Mesothelial cell of epicardium (in vitro differentiated cells): ENCODE measurements at places on chromosomes 12 and 14.

DNA sequence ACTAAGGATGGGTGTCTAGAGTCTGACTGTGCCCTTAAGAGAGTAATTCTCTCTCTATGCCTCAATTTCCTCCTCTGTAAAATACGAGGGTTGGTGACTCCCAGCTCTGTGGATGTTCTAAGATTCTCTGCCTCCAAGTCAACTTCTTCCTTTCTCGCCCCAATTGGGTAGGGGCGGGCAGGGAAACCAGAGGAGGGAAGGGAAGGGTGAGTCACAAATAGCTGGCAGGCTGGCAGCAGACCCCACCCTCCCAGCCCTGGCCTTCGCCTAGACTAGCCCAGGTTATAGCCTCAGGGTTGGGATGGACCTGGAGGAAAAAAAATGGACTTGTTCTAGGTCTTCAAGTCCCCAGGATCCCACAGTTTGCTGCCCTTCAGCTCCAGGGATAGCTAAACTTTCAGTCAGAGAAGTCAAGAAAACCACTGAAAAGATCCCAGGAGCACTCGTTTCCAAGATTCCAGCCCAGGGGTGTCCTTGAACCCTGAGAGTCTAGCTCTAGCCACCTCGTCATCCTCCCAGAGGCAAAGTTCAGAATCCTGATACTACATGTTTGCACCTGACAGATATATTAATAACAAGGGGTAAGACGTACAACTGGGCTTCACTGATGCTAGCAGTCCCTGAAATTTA, 2.3 kb downstream of the DGKA start:
- DNase-seq: no peak

DNA sequence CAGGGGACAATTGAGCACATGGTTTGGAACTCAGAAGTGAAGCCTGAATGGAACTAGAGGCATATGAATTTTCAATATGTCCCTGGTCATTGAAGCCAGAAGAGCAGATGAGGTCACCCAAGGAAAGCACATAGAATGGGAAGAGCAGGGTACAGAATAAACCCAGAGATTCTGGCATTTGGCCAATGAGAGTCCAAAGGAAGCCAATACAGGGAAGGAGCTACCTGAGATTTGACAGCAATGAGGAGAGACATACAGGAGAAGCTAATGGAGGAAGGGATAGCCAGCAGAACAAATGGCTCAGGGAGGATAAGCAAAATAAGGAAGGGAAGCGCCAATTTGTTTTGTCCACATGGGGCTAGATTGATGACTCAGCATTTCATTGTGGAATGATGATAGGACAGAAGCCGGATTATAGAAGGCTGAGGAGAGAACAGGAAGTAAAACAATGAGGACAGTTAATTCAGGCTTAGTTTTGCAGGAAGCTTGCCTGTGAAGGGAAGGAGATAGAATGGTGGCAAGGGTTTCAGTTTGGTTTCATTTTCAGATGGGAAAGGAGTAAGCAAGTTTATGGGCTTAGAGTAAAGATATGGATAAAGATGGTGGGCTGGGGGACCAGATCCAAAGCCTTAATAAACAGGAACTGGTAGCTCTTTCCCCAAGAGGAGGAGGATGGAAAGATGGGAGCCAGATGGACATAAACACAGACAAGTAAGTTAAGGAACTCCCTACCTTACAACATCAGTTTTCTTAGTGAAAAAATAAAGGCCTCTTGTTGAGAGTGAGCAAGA, 3.2 kb upstream of the SPTSSA start:
- no peak for DNase-seq

GRCh38 chr12:47903927-47904712, 674 bp downstream of the VDR start:
- no peak for DNase-seq

DNA sequence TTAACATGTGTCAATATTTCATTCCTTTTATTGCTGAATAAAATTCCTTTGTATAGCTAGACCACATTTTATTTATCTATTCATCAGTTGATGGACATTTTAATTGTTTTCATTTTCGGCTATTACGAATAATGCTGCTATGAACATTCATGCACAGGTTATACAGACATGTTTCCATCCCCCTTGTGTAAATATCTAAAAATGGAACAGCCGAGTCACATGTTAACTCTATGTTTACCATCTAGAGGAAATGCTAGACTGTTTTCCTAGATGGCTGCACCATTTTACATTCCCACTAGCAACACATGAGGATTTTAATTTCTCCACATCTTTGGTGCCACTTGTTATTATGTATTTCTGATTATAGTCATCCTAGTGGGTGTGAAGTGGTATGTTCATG, 49.2 kb downstream of the HECTD4 start:
- no peak for DNase-seq

DNA sequence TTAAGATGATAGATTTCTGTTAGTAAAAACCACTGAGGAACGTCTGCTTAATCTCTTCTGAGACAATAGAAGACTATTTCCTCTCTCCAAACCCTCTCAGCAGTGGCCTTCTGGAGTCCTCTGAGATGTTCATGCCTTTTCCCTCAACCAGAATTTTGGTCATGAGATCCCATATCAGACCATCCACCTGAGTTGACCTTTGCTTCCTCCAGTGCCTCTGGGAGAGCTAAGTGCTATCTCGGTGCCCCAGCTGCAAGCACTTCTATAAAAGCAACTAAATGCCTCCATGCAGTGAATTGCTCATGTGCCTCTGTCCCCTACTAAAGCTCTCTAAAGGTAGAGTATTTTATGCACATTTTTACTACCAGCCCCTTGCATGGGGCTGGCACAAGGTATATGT, 172.8 kb upstream of the BCL2L14 start:
- no peak for DNase-seq

GRCh38 chr12:6036509-6036908, 88.0 kb downstream of the VWF start:
- no peak for DNase-seq

- no peak for DNase-seq
These were observed 26.2 kb upstream of the CDKN3 start for GRCh38 chr14:54370323-54371198.

- no peak for DNase-seq
These were observed 205.8 kb downstream of the MED13L start for GRCh38 chr12:116071555-116072230.

DNA sequence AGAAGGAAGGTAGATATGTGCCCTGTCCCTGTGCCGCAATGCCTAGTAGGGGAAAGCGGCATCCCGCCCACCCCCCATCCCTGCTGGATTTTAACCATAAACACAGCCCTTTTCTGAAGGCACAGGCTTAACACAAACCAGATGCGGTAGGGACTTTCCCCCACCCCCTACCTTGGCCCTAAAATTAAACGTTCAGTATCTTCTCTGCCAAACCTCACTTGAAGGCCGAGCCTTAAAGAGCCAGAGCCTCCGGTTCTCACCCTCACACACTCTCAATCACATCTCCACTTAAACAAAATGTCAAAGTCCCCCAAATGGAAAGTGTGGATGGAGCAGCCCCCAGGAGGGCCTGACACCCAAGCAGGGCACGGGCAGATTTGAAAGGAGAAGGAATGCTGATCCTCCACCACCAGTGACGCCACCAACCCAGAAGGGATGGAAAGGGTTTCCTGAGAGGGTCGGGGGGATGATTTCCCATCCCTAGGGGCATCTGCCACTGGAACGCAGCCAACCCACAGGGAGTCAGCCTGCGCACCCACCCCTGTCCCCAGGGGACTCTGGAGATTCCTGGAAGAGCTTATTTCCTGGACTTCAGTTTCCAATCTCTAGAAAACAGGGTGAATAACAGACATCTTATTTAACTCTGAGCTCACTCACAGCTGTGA, 26.4 kb downstream of the ACTN1 start:
- DNase-seq: no peak

GRCh38 chr12:111034083-111034885, 113.9 kb upstream of the MYL2 start:
- DNase-seq: peak; percentile 65

- DNase-seq: no peak
These were observed 14.2 kb downstream of the DLK1 start for GRCh38 chr14:100740929-100741328.

- no peak for DNase-seq
These were observed 800.5 kb downstream of the NRXN3 start for GRCh38 chr14:78970677-78971076.

- DNase-seq: no peak
These were observed 46.8 kb upstream of the AMN start for GRCh38 chr14:102875652-102876051.

DNA sequence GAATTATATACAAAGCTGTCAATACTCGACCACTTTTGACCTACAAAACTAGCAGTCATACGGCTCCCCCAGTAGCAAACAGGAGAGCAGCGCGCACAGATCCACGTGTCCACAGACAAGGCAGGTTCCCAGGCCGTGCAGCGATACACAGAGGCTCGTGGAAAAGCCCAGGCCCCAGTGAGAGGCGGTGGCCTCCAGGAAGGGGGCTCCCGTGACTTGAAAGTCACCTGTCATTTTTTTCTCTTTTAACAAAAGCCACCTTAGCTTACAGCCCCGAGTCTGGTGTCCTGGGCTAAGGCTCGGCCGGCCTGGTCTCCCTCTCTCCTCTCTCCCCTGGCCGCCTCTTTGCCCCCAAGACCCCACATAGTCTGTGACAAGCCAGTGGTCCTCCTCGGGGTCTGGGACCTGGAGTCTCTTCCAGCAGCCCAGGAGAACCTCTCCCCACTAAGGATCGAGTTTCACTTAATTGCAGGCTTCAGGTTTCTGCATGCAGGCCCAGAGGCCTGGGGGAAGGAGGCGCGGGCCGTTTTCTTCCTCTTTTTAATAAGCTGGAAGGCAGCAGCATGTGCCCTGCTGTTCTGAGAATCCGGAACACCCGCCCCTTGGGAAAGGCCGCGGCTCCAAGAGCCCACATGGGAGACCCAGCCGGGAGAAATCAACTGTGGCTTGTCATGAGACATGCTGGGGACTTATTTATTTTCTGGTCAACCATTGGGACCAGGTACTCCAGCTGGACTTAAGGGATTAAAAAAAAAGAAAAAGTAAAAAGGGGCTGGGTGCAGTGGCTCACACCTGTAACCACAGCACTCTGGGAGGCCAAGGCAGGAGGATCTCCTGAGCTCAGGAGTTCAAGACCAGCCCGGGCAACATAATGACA, 15.9 kb downstream of the NCOR2 start:
- DNase-seq: no peak

DNA sequence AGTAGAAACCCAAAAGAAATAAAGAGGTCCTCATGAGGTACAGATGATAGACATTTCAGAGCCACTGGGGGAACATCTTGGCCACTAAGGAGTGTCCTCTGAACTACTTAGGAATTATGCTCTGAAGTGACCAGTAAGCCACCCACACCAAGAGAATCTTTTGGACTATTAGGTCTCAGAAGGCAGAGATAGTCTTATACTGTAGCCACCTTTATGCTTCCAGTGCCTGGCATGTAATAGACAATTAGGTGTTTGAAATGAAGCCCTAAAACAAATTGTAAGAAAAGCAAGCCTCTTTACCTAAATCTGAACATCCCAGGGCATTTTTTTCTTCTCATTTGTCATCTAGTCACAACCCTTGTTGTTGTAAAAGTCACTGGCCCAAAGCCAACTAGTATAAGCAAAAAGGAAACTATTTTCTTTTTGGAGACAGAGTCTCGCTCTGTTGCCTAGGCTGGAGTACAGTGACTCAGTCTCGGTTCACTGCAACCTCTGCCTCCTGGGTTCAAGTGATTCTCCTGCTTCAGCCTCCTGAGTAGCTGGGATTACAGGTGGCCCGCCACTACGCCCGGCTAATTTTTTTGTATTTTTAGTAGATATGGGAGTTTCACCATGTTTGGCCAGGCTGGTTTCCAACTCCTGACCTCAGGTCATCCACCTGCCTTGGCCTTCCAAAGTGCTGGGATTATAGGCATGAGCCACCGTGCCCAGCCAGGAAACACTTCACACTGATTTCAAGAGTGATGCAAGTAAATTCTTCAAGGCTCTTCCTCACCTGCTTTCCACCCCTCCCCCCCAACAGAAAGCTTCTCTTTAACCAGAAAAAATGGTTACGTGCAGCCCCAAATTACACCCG, 11.1 kb downstream of the PLEKHA5 start:
- no peak for DNase-seq

DNA sequence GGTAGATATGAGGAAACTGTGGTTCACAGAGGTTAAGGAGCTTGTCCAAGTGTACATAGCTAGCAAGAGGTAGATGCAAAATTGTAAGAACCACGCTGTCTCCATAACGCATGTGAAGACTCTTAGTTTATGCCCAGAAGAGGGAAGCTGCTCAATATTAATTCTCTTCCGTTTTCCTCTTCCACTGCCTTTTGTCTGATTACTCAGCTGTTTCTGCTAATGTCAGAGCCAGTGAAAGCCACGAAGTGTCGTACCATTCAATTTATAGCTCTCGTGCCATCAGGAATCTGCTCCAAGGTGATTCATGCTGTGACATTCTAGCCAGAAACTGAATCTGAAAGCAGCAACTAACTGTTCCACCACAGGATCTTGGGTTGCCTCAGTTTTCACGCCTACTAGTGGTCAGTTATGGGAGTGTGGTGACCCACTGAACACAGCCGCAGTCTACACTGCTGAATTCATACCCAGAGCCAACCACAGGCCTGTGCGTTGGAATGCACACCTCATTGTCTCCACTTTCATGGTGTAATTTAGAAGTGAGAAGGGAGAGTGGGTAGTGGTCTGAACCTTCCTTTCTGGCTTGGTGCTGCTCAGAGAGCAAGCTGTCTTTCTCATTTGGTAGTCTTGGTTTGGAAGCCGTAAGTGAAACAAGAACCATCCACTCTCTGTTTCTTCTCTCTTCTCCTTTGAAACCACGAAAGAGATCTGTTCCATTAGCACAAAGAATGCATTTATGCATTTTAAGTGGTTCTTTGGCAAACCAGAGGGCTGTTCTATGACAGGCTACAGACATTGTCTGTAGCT, 74.2 kb upstream of the NAP1L1 start:
- no peak for DNase-seq

GRCh38 chr12:45775964-45776363, 46.5 kb downstream of the ARID2 start:
- DNase-seq: no peak

GRCh38 chr14:88559852-88560251, 3.0 kb upstream of the ZC3H14 start:
- no peak for DNase-seq

- DNase-seq: no peak
These were observed 11.7 kb upstream of the RPS6KL1 start for GRCh38 chr14:74934476-74935359.

GRCh38 chr14:42214981-42215491, 608.4 kb downstream of the LRFN5 start:
- DNase-seq: no peak

DNA sequence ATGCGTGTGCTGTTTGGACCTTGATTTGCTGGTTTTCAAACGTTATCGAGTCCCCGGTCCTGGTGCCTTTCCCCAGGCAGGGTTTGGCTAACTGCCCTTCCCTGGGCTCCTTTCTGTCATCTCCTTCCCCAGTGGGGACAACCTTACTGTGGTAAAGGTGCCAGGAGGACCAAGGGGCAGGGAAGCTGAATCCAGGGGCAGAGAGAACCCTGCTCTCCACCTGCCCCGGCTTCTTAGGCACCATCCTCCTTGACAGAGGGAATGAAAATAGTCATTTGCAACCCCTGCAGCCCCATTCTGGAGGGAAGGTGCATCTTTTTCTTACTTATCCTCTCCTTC, 5.0 kb downstream of the CEBPE start:
- no peak for DNase-seq

DNA sequence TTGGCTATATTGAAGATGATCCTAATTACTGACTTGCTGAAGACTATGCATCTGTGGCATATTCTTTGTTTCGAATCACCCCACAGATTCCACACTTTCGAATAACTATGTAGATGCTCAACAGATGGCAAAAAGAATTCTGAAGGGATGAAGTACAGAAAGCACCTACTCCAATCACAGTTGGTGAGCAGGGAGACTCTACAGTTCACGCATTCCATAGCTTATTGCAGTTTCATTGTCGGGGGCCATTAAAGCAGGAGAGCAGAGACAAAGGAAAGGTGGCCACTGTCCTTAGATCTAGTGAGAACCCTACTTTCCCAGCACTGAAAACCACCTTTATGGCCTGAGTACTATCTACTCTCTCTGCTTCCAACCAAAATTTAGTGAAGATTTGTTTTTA, 191.9 kb downstream of the STXBP6 start:
- DNase-seq: no peak
